ENCODE measurements at places on chromosomes 12 and 14. TPM values are rescaled to one million over a fixed set of nuclear protein-coding genes. Genes with fewer than 3 reads are reported as not detected.

Gene KRT85
- not detected for total RNA-seq

Gene SOX5
- total RNA-seq = 1.5 TPM

Gene CLEC9A
- not detected for total RNA-seq

Gene GPR135
- total RNA-seq = 0.97 TPM

Gene SIX6
- not detected for total RNA-seq

Gene BIN2
- not detected for total RNA-seq

Gene PLXNC1
- 0.99 TPM for total RNA-seq

Gene SCNN1A
- total RNA-seq = 0.24 TPM

Gene SLC17A8
- not detected for total RNA-seq
